ENCODE measurements at places on chromosomes 16 and 17. TPM values are rescaled to one million over a fixed set of nuclear protein-coding genes. Genes with fewer than 3 reads are reported as not detected.
A peak's percentile ranks its signal among the peaks of the same experiment; 100 is the strongest.

GRCh38 chr17:58364270-58364942 lies 12.4 kb upstream of the SUPT4H1 start:
- DNase-seq: no peak

GRCh38 chr16:4328046-4328781 lies 12.3 kb downstream of the GLIS2 start:
- peak; percentile 63 for DNase-seq

GRCh38 chr16:74029115-74029792 lies 267.4 kb upstream of the PSMD7 start:
- no peak for DNase-seq

GRCh38 chr16:89345642-89346150 lies 128.2 kb downstream of the ZNF778 start:
- no peak for DNase-seq

DNA sequence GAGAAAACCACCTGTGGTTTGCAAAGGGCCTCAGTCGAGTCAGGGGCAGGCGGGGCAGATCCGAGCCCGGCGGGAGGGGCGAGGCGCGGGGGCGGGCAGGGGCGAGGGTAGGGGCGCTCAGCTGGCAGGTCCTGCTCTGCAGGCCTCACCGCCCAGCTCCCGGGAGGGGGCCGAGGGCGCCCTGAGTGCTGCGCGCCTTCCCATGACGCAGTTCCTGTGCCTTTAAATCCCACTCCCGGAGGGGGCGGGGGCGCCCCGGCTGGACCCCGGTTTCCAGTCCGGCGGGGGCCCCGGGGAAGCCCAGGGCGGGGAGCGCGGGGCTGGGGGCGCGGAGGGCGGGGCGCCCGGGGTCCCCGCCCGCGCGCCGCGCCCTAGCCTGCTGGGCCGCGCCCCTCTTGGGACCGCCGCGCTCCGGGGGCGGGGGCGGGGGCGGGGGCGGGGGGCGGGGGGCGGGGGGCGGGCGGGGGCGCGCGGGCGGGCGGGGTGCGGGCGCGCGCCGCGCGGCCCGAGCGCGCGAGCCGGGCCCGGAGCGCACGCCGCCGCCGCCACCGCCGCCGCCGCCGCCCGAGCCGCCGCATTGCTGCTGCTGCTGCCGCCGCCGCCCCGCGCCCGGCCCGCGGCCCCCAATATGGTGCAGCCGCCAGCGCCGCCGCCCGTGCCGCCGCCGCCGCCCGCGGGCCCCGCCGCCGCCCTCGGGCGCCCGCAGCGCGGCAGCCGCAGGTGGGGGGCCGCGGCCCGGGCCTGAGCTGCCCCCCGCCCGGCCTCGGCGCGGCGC lies at the start of gene JPH3:
Gene JPH3 (plus strand): TSS at position 508 of the 775 bp plus-strand sequence. CDS start 639 bp downstream, outside the sequence.
- no peak for DNase-seq

DNA sequence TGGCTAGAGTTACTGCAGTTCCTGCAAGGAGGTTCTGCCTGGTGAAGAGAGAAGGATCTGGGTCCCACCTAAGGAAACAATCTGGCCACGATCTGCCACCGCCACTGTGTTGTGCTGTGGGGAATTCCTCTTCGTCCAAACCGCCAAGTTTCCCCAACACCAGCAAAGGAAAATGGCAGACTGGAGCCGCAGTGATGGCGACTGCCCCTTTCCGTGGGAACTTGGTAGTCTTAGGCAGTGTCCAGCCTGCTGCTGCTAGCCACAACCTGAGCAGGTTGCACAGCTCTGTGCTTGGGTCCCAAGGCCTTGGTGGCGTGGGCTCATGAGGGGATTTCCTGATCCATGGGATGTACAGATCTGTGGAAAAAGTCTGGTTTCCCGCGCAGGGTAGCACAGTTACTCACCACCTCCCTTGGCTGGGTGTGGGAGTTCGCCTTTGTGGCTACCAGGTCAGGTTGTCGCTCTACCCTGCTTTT lies 28.6 kb downstream of the NFATC3 start:
- no peak for DNase-seq

DNA sequence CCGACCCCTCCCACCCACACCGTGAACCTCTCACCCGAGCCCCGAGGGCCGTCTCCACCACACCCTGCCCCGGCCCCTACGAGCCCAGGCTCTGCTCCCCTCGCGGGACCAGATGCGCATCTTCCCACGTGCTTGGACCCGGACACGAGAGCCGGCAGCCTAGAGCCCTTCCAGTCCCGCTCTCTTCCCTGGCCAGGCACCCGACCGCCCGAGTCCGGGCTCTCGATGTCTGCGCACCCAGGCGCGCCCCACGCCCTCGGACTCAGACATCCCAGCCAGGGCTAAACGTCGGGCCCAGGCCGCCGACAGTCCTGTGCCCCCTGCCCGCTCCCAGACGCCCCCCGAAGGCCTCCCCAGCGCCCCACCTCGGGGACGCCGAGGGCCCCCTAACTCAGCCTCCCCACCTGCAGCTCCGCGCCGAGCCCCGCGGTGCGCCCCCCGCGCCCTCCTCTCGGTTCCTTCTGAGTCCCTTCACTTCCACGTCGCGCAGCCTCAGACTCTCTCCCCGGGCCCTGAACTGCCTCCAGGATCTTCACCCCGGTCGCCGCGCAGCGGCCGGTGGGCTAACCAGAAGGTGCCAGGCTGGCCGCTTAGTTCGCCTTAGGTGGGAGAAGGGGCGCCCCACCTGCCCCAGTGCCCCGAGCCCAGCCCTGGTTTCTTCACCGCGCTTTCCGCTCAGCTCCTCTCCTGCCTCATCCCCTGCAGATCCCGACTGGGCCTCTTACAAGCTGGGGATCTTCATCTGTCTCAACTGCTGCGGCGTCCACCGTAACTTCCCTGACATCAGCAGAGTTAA lies 688 bp downstream of the ADAP2 start:
- DNase-seq: no peak

DNA sequence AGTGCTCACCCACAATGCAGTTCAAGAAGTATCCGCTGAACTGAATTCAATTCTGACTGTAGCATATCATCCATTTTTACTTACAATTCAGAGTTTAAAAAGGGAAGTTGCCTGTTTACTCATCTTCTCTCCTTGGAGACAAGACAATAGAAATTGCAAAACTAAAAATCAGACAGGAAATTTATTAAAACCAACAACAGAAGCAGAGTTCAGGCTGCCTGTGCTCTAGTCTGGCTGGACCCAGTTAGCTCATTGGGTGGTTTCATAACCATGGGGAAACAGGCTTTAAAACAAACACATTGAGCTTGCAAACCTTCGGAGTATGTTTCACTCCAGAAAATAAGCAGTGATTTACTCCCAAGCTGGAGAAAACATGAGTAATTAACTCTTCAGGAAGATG lies 321.4 kb downstream of the GRIN2A start:
- no peak for DNase-seq

DNA sequence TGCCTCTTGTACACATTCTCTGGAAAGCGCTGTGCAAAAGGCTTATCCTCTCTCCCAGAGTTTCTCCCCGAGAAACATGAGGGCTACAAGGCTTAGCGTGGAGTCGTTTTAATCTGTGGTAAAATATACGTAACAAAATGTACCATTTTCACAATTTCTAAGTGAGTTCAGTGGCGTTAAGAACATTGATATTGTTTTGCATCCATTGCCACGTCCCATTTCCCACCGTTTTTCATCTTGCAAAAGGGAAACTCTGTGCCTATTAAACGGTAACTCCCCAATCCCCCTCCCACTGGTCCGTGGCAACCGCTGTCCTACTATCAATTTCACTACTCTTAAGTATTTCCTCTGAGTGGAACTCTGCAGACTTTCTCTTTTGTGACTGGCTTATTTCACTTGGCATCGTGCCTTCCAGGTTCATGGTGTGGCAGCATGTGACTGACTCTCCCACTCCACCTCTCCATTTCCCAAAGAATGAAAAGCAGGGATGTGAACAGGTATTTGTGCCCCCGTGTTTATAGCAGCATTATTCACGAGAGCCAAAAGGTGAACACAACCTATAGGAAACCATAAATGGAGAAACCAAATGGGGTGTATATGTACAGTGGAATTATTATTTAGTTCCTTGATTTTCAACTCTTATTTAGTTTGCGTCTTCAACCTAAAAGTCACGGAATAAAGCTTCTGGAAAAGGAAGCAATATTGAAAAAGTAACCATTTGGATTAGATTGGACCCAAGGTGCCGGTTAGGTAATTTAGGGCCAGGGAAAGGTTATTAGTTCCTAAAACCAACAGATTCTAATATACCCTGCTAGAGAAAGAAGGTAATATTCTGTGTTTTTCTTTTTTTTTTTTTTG lies 1.1 kb upstream of the USP32 start:
- no peak for DNase-seq

The ATP2C2 gene
- total RNA-seq: 25.9 TPM

The NKD1 gene
- total RNA-seq: 4.9 TPM

The CXCL16 gene
- 6.5 TPM for total RNA-seq

The SDR42E2 gene
- total RNA-seq: not detected

The RGS9 gene
- total RNA-seq: 4.6 TPM

The PLXDC1 gene
- 5.4 TPM for total RNA-seq

The COPRS gene
- 29.7 TPM for total RNA-seq

The ORC6 gene
- 7.2 TPM for total RNA-seq
